ENCODE measurements at places on chromosomes 16 and 17.

DNA sequence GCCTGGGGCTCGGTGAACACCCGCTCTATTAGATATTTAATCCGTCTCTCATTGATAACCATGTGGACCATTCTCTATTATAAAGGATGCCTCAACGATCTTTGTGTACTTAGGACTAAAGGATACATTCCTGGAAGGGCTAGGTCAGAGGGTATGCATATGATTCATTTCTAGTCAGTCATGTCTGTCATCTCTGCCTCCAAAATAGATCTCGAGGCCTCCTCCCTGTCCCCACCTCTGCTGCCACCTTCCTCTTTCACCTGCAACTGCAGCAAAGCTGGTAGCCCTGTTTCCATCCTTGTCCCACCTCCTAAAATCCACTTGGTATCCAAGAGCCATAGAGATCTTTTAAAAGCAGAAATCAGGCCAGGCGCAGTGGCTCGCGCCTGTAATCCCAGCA, 121.5 kb downstream of the KATNIP start:
- DNase-seq = no peak

- no peak for DNase-seq
Measured at GRCh38 chr16:77327717-77328116, 107.1 kb downstream of the ADAMTS18 start.

DNA sequence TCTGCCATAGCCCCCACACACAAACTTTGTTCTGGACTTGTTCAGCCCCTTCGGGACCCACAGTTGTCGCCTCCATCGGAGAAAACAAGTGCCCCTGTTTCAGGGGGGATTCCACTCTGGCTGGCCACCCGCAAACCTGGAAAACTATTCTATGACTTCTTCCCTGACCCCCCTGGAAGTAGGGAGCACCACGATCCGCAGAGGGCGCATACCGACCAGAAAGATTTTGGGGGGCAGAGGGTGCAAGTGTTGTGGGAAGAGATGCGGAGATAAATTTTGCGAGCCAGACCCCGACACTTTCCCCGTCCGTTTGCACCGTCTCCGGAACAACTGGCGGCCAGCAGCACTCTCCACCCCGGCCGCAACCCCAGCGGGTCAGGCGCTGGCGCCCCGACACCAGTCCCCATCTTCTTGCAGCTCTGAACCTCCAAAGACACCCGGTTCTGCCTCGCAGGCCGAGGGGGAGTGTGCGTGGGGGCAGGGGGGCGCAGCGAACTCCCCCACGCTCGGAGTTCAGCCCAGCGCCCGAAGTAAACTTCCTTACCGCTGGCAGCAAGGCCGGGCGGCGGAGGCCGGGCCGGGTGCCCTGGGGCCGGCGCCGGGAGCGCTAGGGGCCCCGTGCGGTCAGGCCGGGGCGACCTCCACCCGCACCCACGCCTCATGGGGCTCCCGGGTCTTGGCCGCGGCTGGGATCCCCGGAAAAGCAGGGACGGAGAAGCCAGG, 744 bp downstream of the SALL1 start:
- DNase-seq = no peak

GRCh38 chr16:75593825-75594820, 27.9 kb downstream of the GABARAPL2 start:
- no peak for DNase-seq

DNA sequence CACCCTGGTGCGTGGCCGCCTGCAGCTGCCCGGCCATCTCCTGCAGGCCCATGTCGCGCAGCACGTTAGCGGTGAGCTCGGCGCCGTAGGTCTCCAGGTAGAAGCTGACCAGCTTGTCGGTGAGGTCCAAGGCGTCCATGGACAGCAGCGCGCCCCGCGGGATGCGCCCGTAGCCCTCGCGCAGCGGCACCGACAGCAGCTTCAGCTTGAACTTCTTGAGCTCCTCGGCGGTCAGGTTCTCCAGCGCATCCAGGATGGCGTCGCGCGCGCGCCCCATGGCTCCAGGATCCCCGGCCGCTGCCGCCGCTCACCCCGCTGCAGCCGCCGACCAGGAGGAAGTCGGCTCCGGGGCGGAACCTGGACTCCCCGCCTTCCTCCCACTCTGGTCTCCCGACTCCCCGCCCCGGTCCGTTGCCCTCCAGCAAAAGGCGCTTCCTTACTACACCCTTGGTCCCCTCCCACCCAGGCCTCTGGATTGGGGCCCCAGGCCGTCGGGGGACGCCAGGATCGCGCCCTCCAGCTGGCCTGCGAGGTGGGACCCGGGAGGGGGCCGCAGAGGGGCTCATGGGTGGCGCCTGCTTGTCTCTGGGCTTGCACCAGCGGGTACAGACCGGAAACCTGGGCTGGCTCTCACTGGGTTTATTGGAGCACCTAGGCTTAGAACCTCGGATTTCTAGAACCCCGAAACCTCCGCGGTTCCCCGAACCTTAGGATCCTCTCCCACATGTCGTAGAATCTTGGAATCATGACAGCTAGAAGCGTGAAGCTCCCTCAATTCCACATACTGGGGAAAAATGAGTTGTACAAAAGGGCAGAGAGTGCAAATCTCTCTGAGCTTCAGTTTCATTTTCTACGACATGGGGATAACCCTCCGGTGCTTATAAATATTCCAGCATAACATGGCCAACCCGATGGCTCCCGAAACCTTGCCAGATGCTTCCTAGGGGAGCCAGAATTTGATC, at the start of gene PYCARD:
Gene PYCARD, minus strand, starts transcription at position 347 of the 962 bp plus-strand sequence. Its CDS starts 70 bp downstream, at position 277.
- no peak for DNase-seq

- DNase-seq = no peak
Measured at GRCh38 chr17:63752707-63753106, 11.1 kb upstream of the STRADA start.

- DNase-seq = no peak
Measured at GRCh38 chr16:62967611-62968010, 931.4 kb upstream of the CDH8 start.

DNA sequence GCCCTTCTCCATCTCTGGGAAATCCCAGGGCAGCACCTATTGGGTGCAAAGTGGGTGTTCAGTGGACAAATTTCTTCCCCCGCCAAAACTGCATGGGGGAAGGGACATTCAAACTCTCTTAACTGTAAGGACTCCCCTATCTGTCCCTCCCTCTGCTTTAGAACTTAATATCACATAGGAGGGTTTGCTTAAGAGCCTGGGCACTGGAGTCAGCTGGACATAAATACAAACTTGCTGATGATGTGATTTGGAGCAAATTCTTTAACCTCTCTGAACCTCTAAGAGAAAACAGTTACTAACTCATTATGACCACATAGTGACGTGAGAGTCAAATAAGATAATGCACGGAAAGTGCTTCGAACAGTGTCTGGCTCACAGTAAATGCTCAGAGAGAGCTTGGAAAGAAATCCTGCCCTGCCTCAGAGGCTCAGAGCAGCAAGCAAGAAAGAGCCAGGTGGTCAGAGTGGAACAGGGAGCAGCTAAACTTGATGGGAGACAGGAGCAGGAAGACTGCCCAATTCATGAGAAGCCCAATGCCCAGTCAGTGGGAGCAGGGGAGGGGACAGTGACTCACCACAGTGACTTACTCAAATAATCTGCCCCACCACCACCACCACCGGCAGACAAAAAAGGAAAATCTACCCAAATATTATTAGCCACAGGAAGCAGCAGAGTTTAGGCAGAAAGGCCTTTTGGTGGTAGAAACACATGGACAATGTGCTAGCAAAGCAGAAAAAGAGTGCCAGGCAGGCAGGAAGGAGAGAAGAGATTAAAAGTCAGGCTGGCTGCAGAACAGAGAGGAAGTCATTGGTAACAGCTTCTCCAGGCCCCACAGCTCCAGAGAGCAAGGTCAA, 23.9 kb upstream of the CCL1 start:
- DNase-seq = no peak

GRCh38 chr17:42843358-42843934, 934 bp upstream of the AOC2 start:
- DNase-seq = no peak

GRCh38 chr17:57356153-57356718, 99.9 kb downstream of the MSI2 start:
- DNase-seq = no peak

GRCh38 chr17:51818777-51819176, 339.7 kb downstream of the CA10 start:
- DNase-seq = no peak
